ENCODE measurements at places on chromosomes 4 and X.

- no peak for DNase-seq
These were observed 175.2 kb downstream of the MGST2 start for GRCh38 chr4:139840773-139841172.

DNA sequence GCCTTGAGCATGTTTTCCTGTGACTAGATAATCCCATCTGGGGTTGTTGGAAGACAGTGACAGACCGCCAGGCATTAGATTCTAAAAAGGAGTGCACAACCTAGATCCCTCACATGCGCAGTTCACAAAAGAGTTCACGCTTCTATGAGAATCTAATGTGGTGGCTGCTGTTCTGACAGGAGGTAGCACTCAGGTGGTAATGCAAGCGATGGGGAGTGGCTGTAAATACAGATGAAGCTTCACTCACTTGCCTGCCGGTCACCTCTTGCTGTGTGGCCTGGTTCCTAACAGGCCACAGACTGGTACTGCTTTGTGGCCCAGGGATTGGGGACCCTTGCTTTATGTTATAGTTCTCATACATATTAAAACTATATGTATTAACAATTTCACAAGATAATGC is 81.9 kb upstream of the TMLHE start:
- DNase-seq = no peak

DNA sequence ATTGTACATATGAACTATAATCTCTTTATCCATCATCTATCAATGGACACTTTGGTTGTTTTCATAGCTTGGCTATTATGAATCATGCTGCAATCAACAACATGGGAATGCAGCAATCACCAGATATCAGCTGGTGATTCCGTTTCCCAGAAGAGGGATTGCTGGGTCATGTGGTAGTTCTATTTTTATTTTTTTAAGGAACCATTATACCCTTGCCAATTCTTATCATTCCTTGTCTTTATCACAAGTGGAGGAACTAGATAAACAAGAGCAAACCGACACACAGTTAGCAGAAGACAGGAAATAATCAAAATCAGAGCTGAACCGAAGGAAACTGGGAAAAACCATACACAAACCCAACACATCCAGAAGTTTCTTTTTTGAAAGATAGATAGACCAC is 14.5 kb upstream of the LNX1 start:
- DNase-seq = no peak

- no peak for DNase-seq
These were observed 60.9 kb upstream of the FHDC1 start for GRCh38 chr4:152875261-152875660.

- DNase-seq = peak; percentile 83
These were observed at the start of gene SH3D19 for GRCh38 chr4:151325111-151325948. SH3D19 (minus strand) TSS chr4:151325605; CDS start chr4:151325352, 253 bp downstream.

GRCh38 chrX:15973299-15973698 is 118.7 kb upstream of the AP1S2 start:
- DNase-seq = peak; percentile 11

GRCh38 chr4:103306870-103307375 is 108.8 kb upstream of the CENPE start:
- DNase-seq = peak; percentile 16

- DNase-seq = peak; percentile 47
These were observed 283.8 kb downstream of the IQCM start for GRCh38 chr4:149531861-149532260.

- no peak for DNase-seq
These were observed 50.0 kb downstream of the SLC39A8 start for GRCh38 chr4:102295153-102295862.

DNA sequence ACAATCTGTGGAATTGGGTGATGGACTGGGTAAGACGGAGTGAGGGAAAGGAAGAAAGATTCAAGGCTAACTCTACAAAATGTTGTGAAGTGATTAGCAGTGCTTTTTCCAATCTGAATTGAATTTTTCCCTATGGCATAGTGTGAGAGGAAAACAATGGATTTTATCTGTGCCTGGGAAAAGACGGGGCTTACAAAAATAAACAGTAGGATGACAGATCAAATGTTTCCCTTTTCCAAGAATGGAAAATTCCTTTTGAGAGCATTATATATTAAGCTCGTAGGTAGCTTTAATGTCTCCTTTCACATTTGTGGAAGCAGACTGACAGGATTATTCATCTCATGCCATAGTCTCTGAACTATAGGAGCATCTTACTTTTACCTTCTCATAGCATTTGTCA is 27.8 kb downstream of the ATP11C start:
- DNase-seq = no peak

- peak; percentile 81 for DNase-seq
These were observed 533 bp downstream of the IL15 start for GRCh38 chr4:141636771-141637460.

GRCh38 chr4:10040049-10040892 is 19.0 kb upstream of the SLC2A9 start:
- DNase-seq = no peak

- DNase-seq = no peak
These were observed 293.4 kb upstream of the F9 start for GRCh38 chrX:139237141-139237540.

DNA sequence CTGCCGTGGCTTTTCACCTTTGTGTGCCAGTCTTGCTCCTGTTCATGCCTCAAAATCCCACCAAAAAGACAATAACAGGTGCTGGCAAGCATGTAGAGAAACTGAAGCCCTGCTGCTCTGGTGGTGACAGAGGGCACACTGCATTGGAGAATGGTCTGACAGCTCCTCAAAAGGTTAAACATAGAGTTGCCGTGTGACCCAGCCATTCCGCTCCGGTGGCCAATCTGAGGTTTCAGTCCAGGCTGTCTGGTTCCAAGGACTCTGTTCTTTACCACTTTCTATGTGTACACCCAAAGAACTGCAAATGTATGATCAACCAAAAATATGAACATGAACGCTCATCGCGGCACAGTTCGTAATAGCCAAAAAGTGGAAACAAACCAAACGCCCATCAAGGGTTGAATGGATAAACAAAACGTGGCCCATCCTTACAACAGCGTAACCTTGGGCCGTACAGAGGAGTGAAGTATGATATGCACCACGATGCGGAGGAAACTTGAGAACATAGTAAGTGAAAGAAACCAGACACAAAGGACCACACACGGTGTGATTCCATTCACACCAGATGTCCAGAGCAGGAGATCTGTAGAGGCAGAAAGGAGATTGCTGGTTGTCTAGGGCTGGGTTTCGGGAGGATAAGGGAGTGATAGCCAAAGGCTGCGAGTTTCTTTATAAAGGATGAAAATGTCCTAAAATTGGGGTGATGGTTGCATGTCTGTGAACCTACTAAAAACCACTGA is 33.6 kb upstream of the WFS1 start:
- no peak for DNase-seq

DNA sequence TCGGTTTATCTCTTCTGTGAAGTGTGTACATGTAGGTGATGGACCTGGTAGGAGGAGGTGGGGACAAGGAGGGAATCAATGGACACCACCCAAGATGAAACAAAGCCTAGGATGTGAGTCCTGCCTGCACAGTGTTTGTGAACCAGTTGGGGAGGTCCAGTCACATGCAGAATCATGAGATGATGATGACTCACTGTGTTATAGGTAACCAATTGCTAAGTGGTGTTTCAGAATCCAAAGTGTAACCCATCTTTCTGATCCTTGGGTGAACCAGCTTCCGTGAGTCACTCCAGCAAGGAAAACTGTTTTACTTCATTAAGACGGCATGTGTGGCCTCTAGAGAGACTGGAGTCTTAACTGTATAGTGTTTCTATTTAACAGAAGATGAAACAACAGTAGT is 57.9 kb upstream of the HPF1 start:
- DNase-seq = peak; percentile 20

DNA sequence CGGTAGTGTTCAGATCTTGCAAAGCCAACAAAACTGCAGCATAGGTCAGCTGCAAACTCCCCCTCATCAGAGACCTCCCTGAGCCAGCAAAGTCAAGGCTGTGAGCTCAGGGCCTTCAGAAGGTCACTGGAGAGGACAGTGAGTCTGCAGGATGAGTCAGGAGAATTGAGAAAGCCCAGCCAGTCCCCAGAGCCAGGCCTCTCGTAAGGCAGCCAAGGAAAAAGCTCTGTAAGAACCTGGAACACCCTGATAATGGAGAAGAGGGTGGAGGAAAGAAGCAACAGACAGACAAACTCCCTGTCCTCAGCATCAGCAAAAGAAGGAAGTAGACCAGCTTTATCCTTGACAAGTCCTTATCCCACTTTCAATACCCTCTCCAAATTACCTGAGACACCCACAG is 33.0 kb downstream of the GRIA3 start:
- DNase-seq = no peak

DNA sequence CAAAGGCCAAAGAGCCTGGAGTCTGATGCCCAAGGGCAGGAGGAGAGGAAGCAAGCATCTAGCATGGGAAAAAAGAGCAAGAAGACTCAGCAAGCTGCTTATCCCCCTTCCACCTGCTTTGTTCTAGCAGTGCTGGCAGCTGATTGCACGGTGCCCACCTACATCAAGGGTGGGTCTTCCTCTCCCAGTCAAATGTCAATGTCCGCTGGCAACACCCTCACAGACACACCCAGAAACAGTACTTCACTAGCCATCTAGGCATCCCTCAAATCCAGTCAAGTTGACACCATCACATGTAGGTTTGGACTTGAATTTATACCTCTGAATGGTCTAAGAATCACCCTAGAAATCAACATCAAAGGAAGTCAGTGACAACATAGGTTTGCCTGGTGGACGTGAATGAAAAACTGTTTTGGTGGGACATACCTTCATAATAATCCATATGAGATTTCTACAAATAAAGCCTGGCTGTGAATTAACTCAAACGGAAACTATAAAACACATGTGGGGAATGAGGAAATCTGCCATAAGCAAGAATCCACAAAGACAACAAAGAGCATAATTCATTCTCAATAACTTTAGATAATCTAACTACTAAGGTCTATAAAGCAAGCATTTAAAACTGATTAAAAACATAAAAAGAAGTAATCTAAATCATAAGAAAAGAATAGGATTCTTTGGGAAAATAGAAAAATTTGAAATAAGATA is 185.8 kb upstream of the JADE1 start:
- DNase-seq = no peak

Data from astrocyte of the hippocampus (primary cell).